NCI-H2081 treated with DMSO at 0.1 percent for 48 hours (cell line): ENCODE measurements at places on chromosomes 13 and 19.

- DNase-seq, result peak; percentile 14
These were observed 1220.5 kb upstream of the SLC10A2 start for GRCh38 chr13:104286566-104287290.

- no peak for DNase-seq
These were observed 63.9 kb downstream of the DACH1 start for GRCh38 chr13:71803066-71803465.

DNA sequence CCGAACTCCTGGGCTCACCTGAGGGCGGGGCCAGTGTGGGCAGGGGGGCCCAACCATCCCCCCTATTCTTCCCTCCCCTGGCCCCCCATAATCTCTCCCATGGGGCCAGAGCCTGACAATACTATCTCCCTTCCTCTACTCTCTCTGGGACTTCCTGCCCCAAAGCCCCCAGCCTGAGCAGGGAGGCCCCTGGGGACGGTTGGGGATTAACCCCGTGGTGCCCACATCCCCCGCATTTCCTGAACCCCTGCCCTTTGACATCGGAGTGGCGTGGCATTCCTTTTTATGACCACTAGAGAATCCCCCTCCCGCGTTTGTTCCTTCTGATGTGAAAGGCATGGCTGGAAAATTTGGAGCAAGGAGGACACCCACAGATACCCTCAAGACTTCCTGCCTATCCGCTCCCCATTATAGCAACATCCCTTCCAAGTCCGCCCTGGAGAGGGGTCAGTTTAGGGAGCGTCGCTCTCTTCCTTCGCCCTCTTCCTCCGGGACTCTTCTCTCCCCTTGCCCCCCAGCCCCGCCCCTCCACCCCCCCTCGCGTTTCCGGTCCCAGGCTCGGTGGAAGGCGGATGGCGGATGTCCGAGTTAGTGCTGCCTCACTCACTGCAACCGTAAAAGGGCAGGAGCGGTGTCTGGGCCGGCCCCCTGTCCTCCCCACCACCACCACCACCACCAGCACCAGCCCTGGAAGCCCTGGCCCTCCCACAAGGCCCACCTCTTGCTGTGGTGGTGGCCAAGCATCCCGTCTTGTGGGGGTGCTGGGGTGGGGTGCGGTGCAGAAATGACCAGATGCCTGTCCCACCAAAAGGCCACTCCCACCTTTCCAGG lies 1.8 kb downstream of the VASP start:
- no peak for DNase-seq

DNA sequence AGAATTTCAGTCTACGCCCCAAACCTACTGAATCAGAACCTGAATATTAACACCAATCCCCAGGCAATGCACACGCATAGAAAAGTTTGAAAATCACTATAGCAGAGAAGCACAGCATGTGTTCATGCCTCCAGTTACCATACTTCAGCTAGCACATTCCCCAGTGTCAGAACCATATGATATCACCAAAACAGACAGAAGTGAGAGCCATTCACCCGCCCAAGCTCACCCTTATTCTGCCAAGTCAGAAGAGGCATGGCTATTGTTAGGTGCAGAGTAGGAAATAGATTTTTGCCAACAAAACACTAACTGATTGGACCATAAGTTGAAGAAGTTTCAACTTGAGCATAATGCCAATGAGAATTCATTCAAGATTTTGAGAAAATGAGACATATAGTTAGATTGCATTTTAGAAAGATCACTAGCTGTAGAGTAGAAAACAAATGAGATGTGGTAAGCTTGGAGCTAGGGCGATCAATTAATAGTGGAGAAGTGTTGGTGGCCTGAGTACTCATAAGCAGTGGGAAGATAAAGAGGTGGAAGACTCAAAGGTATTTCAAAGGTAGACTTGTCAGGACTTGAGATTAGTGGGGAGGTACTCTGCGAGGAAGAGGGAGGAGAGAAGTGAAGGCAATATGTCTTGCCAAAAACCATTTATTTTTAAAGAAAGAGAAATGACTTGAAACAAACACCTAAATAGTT lies 492.4 kb downstream of the SUCLA2 start:
- DNase-seq, result no peak

DNA sequence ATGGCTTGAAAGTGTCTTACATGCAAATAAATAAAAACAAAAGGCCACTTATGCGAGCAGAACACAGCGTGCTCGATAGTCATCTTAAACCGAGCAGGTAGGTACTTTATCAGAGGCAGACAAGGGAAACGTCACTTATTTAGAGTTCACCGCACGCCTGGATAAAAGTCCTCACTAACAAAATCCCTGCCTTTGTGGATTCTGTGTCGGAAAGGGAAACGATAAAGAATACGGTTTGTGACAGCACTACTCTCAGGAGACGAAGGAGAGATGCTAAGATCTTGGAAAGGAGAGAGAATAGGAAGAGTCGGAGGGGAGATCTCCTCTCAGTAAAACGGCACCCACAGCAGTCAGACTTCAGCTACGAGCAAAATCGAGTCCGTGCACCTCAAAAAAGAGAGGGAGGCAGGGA lies 581 bp downstream of the RCBTB1 start:
- no peak for DNase-seq

DNA sequence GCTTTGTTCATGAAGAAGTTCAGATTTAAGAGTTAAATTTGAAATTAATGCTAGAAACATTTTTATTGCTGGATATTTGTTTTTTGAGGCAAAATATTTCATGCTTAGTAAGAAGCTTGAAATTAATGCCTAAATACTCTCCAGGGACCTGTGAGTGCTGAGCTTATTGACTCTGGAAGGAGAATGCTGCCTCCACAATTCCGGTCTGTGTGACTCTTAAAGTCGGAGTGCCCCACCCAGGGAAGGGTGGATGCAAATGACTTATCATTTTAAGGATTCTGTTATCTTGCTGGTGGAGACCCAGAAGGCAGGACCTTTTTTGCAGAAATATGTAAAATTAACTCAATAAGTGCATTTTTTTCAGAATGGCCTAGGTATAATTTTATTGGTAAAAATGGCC lies 143.8 kb upstream of the RXFP2 start:
- no peak for DNase-seq

GRCh38 chr13:43203781-43204180 lies 180.4 kb downstream of the DNAJC15 start:
- no peak for DNase-seq

DNA sequence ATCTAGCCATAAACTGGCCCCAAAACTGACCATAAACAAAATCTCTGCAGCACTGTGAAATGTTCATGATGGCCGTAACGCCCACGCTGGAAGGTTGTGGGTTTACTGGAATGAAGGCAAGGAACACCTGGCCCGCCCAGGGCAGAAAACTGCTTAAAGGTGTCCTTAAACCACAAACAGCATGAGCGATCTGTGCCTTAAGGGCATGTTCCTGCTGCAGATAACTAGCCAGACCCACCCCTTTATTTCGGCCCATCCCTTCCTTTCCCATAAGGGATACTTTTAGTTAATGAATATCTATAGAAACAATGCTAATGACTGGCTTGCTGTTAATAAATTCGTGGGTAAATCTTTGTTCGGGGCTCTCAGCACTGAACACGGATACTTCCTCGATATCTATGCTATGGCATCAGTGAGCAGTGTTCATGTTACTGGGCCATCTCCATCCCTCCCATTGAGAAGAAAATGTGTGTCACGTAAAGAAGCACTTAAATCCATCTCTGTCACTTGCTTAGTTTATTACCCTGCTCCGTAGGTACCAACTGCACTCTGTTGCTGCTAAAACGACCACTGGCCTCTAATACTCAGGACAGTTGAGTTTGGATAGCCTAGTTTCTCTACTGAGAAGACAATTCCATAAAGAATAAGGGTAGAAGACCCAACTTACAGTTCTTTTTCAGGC lies 5.3 kb downstream of the ATP7B start:
- DNase-seq, result no peak

- no peak for DNase-seq
These were observed 59.6 kb downstream of the MYO9B start for GRCh38 chr19:17135001-17135853.

- no peak for DNase-seq
These were observed 51.5 kb downstream of the RASA3 start for GRCh38 chr13:114080739-114081561.

- no peak for DNase-seq
These were observed 182.8 kb downstream of the RGCC start for GRCh38 chr13:41639955-41640780.

DNA sequence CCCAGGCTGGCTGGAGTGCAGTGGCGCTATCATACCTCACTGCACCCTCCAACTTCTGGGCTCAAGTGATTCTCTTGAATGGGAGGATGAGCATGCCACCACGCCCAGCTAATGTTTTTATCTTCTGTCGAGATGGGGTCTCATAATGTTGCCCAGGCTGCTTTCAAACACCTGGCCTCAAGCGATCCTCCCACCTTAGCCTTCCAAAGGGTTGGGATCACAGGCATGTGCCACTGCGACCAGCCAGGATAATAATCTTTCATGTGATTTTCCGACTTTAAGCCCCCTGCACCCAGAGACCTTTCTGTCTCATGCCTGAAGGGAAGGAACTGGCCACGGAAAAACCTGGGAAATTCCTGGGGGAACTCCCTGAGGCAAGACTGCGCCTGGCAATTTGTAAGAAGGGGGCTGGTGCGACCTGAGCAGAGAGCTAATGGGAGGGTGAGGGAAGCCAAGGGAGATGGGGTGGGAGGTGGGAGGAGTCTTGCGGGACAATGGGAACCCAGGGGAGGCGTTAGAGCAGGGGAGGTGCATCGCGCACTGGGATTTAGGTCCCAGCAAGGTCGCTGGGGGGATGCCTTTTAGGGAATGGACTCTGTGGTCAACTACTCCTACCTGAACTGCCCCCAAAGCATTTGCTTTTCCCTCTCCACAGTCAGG lies 1.2 kb upstream of the CCDC124 start:
- DNase-seq, result no peak

GRCh38 chr19:30634131-30634830 lies 262.1 kb downstream of the ZNF536 start:
- no peak for DNase-seq

DNA sequence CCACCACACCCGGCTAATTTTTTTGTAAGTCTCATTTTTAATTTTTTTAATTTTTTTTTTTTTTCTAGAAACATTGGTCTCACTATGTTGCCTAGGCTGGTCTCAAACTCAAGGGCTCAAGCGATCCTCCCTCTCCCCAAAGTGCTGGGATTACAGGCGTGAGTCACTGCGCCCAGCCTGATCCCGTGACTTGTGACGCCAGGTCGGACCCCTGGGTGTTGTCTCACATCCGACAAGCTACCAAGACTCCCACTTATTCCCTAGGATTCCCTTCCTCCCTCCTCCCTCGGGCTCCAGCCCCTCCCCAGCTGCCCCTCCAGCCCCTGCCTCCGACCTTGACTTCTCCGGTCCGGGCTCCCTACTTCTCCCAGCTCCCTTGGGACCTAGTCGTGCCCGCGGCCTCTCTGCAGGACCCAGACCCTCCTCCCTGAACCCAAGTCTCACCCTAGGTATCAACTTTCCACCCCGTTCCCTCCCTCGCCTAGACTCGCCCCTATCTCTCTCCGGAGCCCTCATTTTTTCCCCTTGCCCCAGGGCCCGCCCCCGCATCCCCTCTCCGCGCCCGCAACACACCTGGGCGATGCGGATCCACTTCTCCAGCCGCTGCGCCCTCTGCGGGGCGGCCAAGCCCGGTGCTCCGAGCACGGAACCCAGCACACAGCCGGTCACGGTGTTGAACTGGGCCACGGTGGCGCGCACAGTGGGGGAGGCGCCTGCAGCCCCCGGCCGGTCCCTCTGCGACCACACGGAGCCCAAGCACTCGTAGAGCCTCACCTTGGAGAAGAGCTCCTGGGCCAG lies 13.1 kb downstream of the RGL3 start:
- DNase-seq, result no peak

DNA sequence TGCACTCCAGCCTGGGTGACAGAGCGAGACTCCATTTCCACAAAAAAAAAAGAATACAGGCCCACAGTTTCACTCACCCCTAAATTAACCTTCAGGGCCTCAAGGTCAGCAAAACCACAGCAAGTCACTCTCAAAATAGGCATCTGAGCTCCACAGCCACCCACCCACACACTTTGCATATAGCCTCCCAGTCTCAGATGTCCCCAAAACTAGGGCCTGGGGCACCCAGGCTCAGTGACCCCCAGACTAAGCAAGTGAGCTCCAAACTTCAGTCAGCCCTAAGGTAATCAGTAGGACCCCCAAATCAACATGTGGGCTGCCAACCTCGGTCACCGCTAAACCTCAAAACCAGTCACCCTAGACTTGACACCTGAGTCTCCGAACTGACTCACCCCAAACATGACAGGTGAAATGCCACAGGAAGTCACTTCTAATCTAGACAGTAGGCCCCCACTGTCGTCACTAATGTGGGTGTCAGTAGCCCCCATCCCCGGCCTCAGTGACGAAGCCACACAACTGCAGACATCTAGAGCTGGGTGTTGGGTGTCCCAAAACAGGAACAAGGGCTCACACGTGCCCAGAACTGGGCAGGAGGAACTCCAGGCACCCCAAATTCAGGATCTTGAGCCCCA lies 13.9 kb downstream of the RABAC1 start:
- DNase-seq, result no peak

DNA sequence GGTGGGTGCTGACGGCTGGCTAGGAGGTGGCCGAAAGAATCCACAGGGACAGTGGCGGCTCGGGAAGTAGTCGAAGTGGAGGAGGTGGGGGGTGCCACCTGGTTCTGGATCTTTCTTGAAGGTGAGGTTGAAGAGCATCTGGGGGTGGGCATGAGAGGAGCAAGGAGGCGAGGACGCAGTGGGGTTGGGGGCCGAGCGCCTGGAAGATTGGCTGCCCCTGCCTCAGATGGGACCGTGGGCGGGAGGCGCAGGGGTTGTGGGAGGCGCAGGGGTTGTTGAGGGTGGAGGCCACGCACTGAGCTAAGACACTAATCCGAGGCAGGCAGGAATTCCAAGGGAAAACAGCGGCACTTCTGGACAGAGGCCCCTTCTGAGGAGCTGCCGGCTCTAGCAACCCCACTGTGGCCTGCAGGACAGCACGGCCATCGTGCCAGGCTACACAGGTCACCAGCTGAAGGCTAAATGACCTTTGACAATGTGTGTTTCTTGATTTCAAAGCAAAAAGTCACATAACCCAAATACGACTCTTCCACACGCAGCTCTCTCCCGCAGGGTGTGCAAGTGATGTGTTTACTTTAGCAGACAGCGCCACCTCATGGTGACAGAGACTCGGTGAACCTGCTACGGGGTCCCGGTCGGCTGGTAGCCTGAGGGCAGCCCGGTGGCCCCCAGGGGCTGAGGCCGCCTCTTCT lies 44.1 kb upstream of the RANBP3 start:
- DNase-seq, result peak; percentile 2

DNA sequence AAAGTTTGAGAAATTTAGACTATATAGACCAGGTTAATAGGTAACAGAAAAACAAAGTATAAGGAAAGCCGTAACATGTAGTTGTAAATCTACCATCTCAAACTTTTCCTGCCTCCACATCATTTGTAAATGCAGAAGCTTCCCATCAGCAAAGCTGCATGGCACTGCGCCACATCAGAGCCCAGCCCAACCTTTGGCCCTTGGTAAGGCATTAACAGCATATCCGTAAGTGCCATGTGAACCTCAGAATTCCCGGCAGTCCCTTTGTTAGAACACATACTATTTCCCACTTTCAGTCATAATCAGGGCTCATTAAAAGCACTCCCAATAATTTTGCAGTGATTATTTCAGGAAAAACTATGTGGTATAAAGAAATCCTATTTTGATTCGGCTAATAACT lies 51.6 kb downstream of the MPHOSPH8 start:
- no peak for DNase-seq
